ENCODE measurements at places on chromosomes 1 and 21.

DNA sequence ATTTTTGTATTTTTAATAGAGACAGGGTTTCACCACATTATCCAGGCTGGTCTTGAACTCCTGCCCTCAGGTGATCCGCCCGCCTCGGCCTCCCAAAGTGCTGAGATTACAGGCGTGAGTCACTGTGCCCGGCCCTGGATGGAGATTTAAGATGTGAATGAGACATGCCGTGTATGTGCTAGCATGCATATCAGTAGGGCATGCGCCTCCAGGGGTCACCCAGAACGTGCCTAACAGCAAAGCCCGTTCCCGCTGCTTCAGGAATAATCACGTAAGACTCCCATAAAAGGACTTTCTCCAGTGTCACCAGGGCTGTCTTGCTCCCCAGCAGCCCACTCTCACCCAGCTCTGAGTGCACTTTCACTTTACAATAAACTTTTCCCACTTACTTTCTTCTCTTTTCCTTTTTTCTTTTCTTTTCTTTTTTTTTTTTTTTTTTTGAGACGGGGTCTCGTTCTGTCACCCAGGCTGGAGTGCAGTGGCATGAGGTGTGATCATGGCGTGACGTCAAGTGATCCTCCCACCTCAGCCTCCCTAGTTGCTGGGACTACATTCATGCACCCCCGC is 46.9 kb upstream of the DISP3 start:
- no peak for DNase-seq

DNA sequence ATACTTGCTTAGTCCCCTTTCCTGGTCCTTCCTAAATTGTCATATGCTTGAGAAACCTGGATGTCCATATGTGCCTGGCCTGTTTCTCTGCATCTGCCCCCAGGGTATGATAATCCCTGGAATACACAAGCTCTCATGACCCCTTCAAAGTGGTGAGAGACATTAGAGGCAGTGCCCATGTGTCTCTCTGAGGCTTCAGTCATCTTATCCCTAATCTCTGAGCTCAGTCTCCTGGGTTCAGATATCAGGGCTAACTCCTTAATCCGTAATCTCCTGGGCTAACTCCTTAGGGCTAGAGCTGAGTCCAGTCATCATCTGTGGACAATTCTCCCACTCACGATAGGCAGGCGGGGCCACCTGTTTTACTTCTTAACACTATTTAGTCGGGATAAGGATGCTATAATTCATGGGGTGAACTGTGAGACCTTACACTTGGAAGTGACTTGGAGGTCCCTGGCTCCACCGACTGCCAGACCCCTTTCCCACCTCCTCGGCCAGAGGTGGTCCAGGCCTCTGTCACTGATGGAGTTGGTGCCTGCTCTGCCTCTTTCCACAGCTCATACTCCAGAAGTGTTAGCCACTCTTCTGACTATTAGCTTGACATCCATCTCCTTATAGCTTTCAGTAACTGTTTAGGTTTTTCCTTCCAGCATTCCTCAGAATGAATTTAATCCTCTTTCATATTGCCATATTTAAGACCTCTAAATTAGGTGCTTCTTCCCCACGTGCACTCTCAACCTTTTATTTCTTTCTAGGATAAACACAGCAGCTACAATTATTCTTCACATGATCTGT is 22.7 kb downstream of the CCN1 start:
- no peak for DNase-seq

GRCh38 chr1:112840631-112841624 is 115.1 kb downstream of the SLC16A1 start:
- DNase-seq: no peak

GRCh38 chr1:14724246-14724645 is 125.8 kb downstream of the KAZN start:
- DNase-seq: no peak

DNA sequence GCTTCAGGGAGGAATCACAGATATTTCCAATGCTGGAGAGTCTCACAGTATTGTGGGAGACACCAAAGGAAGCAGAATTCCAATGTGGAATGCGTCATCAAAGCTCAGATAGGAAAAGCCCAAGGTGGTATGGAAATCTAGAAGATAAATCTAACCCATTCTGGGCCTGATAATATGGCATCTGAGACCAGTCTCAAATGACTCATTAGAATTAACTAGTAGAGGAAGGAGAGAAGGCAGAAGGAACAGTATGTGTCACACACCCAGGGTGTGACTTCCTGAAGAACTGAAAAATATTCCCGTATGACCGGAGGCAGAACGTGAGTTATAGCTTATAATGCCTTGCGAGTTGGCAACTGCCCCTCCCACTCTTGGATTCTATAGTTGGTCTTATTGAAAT is 499.2 kb downstream of the PLPP3 start:
- DNase-seq: no peak

GRCh38 chr1:1302006-1302430 is 5.7 kb downstream of the ACAP3 start:
- DNase-seq: no peak

- no peak for DNase-seq
Measured at GRCh38 chr1:189180057-189180456, 1297.6 kb downstream of the BRINP3 start.

- no peak for DNase-seq
Measured at GRCh38 chr1:51168936-51169335, 66.9 kb downstream of the C1orf185 start.

DNA sequence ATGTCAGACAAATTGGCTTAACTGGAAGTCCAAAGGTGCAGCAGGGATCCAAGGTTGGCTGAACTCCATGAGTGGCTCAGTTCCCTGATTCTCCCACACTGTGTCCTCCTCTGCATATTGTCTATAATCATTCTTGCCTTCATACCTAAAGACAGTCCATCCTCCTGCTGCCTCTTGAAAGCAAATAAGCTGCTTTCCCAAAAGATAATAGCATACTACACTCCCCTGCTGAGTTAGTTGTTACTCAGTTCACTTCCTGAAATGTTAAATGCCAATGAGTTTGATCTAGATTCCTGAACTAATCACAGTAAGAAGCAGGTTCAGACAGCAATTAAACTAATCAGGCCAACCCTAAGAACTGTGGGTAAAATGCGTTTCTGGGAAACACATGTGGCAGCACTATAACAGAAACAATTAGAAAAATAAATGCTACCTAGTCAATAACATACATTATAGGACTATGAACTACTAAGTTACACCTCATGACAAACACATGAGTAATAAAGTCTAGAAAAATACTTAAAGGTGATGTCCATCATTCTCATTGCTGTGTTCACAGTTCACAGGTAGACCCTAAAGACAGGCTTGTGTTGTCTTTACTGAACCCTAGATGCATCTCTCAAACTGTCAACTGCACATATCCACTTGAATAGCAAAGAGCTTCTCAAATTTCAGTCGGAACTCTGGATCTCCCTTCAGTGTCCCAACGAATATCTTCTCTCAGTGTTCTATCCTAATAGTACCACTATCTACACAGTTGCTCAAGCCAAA is 50.8 kb upstream of the BOLA1 start:
- DNase-seq: no peak

- DNase-seq: no peak
Measured at GRCh38 chr1:5267603-5268235, 613.3 kb downstream of the AJAP1 start.

GRCh38 chr1:58041621-58042020 is 504.9 kb downstream of the OMA1 start:
- DNase-seq: no peak

GRCh38 chr1:194078765-194079164 is 892.4 kb upstream of the B3GALT2 start:
- DNase-seq: no peak

GRCh38 chr21:44454747-44455523 is at the start of gene LRRC3:
Gene LRRC3 (plus strand): TSS chr21:44455510. CDS start chr21:44456645, 1,135 bp downstream.
- peak; percentile 81 for DNase-seq

DNA sequence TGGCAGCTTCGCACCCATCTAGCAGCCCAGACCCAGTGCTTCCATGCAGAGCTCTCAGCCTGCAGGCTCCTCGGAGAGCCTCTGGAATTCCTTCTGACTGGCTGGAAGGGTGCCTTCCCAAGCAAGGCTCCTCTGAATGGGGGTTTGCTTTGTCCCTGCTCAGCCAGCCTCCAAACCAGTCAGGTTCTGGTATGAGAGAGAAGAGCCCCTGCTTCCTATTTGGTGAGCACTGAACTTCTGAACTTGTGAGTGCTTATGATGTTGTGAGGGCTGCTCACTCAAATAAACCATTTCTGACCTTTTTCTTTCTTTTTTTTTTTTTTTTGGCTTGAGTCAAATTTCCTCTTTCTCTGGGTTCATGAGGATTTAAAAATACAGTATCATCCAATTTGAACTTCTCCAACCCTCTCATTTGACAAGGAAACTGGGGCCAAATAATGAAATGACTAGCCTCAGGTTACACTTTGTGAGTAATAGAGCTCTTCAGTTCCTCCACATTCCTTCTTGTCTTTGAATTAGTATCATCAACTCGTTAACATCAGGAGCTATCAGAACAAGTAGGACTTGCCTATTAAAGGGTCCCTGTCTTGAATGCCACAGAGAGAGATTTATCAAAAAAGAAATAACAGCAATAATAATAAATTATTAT is 39.6 kb downstream of the GFI1 start:
- DNase-seq: no peak

DNA sequence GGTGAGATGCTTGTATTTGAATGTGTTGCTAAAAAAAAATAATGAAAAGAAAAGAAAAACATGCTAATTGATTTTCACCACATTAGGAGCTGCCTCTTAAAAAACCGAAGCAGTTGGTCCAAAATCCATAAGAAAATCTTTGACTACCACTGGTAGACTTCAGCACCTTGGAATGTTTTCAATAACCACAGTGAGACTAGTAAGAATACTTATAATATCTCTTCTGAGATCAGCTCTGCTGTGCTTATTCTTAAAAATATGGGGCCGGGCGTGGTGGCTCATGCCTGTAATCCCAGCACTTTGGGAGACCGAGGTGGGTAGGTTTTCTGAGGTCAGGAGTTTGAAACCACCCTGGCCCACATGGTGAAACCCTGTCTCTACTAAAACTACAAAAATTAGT is 15.1 kb downstream of the NFYC start:
- no peak for DNase-seq

- no peak for DNase-seq
Measured at GRCh38 chr1:55605155-55605554, 390.0 kb upstream of the USP24 start.

GRCh38 chr21:38768471-38769063 is 37.2 kb upstream of the ETS2 start:
- no peak for DNase-seq

DNA sequence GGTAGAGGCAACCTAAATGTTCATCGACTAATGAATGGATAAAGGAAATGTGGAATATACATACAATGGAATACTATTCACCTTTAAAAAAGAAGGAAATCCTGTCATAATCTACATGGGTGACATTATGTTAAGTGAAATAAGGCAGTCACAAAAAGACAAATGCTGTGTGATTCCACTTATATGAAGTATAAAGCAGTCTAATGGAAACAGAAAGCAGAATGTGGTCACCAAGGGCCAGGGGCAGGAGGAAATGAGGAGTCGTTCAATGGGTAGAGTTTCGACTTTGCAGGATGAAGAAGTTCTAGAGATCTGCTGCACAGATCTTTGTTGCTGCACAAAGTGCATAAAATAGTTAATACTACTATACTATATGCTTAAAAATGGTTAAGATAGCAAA is 7.8 kb downstream of the DIPK1A start:
- DNase-seq: peak; percentile 28

Data from naive thymus-derived CD8-positive, alpha-beta T cell (primary cell).